H1 (cell line): ENCODE measurements at places on chromosomes 4 and X. TPM values are rescaled to one million over a fixed set of nuclear protein-coding genes. Genes with fewer than 3 reads are reported as not detected.

SCOC gene
- total RNA-seq: 33.1 and 33.4 TPM in 2 replicates

ETDA gene
- total RNA-seq: not detected in 2 replicates

POU3F4 gene
- total RNA-seq: 1.1 and 1.4 TPM in 2 replicates

STAP1 gene
- total RNA-seq: not detected in 2 replicates

SHROOM3 gene
- 34.0 and 35.6 TPM in 2 replicates for total RNA-seq
